ENCODE measurements at places on chromosomes 11 and 22. TPM values are rescaled to one million over a fixed set of nuclear protein-coding genes. Genes with fewer than 3 reads are reported as not detected.

GRCh38 chr11:71485063-71485399 is 32.0 kb downstream of the NADSYN1 start:
- no peak overlapping the region for H3K4me3 ChIP-seq
- H3K4me1 ChIP-seq, result peaks cover 11% of the 10 kb centered on the region
- H3K27ac ChIP-seq, result no peak overlapping the region
- peaks cover 32% of the 10 kb centered on the region for H3K36me3 ChIP-seq
- DNase-seq, result no peak
- H3K27me3 ChIP-seq, result no peaks in the 10 kb centered on the region

- H3K36me3 ChIP-seq, result no peaks in the 10 kb centered on the region
- DNase-seq, result no peak
- no peaks in the 10 kb centered on the region for H3K27me3 ChIP-seq
- H3K4me1 ChIP-seq, result peaks cover 4% of the 10 kb centered on the region
These were observed 393 bp downstream of the ST13 start for GRCh38 chr22:40855979-40856512.

Gene VSTM5
- polyA plus RNA-seq, result not detected

GRCh38 chr11:57180081-57180561 is 1.6 kb upstream of the LRRC55 start:
- no peaks in the 10 kb centered on the region for H3K36me3 ChIP-seq
- no peaks in the 10 kb centered on the region for H3K27me3 ChIP-seq
- H3K4me3 ChIP-seq, result no peak overlapping the region
- no peak overlapping the region for H3K27ac ChIP-seq
- H3K4me1 ChIP-seq, result no peaks in the 10 kb centered on the region

DNA sequence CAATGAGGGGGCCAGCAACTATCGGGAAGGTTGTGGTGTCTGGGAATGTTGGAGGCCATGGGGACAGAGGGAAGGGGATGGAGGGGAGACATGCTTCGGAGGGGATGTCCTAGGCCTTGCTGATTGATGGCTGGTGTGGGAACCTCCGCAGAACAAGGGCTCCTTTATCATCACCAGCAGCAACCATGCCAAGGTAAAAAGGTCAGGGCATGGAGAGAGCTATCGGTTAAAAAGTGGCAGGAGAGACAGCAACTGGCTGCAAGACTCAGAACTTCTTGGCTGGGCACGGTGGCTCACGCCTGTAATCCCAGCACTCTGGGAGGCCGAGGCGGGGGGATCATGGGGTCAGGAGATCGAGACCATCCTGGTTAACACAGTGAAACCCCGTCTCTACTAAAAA is 3.0 kb downstream of the GSTT4 start:
- no peak overlapping the region for H3K27ac ChIP-seq
- H3K4me1 ChIP-seq, result no peaks in the 10 kb centered on the region
- no peaks in the 10 kb centered on the region for H3K36me3 ChIP-seq
- DNase-seq, result no peak
- H3K4me3 ChIP-seq, result no peak overlapping the region

DNA sequence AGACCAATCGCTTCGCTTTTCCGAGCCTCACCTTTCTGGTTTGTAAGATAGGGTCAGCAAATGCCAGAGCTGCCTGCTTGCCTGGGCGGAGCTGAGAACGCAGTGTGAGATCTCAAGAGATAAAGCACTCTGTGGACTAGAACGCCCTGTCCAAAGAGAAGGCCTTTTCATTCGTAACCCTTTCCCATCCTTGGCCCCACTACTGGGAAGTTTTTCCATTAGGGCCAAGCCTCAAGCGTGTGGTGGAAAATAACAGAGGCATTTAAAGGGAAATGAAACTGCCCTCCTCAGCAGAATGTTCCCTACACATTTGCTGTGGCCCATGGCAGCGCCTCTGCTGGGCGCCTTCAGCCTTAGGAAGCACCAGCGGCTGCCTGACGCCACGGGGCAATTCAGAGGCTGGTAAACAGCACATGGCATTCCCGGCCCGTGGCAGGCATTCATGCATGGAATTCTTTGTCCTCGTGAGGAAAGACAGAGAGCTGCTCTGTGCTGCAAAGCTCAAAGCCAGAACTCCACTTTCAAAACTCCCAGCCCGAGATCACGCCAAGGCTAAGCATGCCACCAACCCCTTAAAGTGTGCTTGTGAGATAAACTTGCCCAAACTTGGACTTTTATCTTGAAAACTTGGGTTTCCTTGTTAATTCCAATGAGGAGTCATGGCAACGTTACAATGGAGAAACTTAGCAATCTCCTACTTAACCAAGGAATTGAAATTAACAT is 38.1 kb downstream of the AHNAK start:
- H3K4me3 ChIP-seq, result no peak overlapping the region
- H3K4me1 ChIP-seq, result no peaks in the 10 kb centered on the region
- H3K36me3 ChIP-seq, result no peaks in the 10 kb centered on the region
- peaks cover 2% of the 10 kb centered on the region for H3K27me3 ChIP-seq

Gene LAYN
- not detected for polyA plus RNA-seq

Gene MRGPRE
- not detected for polyA plus RNA-seq

- H3K27me3 ChIP-seq, result no peaks in the 10 kb centered on the region
- DNase-seq, result no peak
- H3K4me1 ChIP-seq, result no peaks in the 10 kb centered on the region
- no peak overlapping the region for H3K27ac ChIP-seq
- no peak overlapping the region for H3K4me3 ChIP-seq
- H3K36me3 ChIP-seq, result no peaks in the 10 kb centered on the region
These were observed 25.9 kb upstream of the MMP13 start for GRCh38 chr11:102981324-102981910.

DNA sequence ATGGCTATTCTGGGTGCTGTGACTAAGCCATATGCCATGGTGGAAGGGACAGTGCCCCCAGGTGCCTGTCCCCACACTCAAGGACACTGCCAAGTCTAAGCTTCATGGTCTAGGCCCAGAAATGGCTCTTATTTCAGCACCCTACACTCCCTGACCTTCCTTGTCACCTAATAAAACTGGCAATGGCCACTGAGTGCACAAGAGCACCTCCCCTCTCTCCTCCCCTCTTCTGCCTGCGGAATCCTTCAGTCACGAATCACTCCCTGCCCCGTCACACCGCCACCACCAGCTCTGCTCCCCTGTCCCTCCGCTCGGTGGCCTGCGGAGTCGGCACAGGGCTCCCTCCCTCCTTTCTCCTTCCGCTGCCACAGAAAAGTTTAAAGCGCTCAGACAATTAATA is 19.0 kb upstream of the LMO1 start:
- H3K4me1 ChIP-seq, result no peaks in the 10 kb centered on the region
- no peak for DNase-seq
- no peaks in the 10 kb centered on the region for H3K27me3 ChIP-seq
- no peak overlapping the region for H3K27ac ChIP-seq
- no peaks in the 10 kb centered on the region for H3K36me3 ChIP-seq
- no peak overlapping the region for H3K4me3 ChIP-seq

Gene BLID
- polyA plus RNA-seq, result not detected

Gene CNTN5
- not detected for polyA plus RNA-seq

GRCh38 chr11:43316451-43316850 is 4.7 kb downstream of the API5 start:
- no peaks in the 10 kb centered on the region for H3K27me3 ChIP-seq
- no peak for DNase-seq
- H3K36me3 ChIP-seq, result peaks cover 8% of the 10 kb centered on the region
- peak overlapping the region; percentile 11 for H3K4me3 ChIP-seq
- H3K27ac ChIP-seq, result no peak overlapping the region

GRCh38 chr11:115325523-115325922 is 178.7 kb downstream of the CADM1 start:
- peaks cover 2% of the 10 kb centered on the region for H3K27me3 ChIP-seq
- no peaks in the 10 kb centered on the region for H3K36me3 ChIP-seq
- H3K27ac ChIP-seq, result no peak overlapping the region
- H3K4me3 ChIP-seq, result no peak overlapping the region
- no peaks in the 10 kb centered on the region for H3K4me1 ChIP-seq

Gene KCTD14
- 0.52 TPM for polyA plus RNA-seq

Gene NUDT8
- polyA plus RNA-seq, result 16.9 TPM

GRCh38 chr11:39288011-39288410 is 2171.4 kb downstream of the LRRC4C start:
- H3K4me1 ChIP-seq, result no peaks in the 10 kb centered on the region
- no peak overlapping the region for H3K27ac ChIP-seq
- H3K36me3 ChIP-seq, result no peaks in the 10 kb centered on the region
- no peak for DNase-seq
- H3K27me3 ChIP-seq, result no peaks in the 10 kb centered on the region
- H3K4me3 ChIP-seq, result no peak overlapping the region

- DNase-seq, result no peak
- H3K27ac ChIP-seq, result no peak overlapping the region
- no peaks in the 10 kb centered on the region for H3K36me3 ChIP-seq
- no peaks in the 10 kb centered on the region for H3K27me3 ChIP-seq
- no peaks in the 10 kb centered on the region for H3K4me1 ChIP-seq
These were observed 24.5 kb upstream of the RAG2 start for GRCh38 chr11:36622431-36623136.

Gene OR51B5
- not detected for polyA plus RNA-seq

Gene PRR5L
- 0.38 TPM for polyA plus RNA-seq

GRCh38 chr11:116960930-116961329 is 123.5 kb upstream of the APOA1 start:
- H3K27ac ChIP-seq, result no peak overlapping the region
- no peaks in the 10 kb centered on the region for H3K27me3 ChIP-seq
- DNase-seq, result no peak
- no peak overlapping the region for H3K4me3 ChIP-seq

Gene SHANK2
- not detected for polyA plus RNA-seq

DNA sequence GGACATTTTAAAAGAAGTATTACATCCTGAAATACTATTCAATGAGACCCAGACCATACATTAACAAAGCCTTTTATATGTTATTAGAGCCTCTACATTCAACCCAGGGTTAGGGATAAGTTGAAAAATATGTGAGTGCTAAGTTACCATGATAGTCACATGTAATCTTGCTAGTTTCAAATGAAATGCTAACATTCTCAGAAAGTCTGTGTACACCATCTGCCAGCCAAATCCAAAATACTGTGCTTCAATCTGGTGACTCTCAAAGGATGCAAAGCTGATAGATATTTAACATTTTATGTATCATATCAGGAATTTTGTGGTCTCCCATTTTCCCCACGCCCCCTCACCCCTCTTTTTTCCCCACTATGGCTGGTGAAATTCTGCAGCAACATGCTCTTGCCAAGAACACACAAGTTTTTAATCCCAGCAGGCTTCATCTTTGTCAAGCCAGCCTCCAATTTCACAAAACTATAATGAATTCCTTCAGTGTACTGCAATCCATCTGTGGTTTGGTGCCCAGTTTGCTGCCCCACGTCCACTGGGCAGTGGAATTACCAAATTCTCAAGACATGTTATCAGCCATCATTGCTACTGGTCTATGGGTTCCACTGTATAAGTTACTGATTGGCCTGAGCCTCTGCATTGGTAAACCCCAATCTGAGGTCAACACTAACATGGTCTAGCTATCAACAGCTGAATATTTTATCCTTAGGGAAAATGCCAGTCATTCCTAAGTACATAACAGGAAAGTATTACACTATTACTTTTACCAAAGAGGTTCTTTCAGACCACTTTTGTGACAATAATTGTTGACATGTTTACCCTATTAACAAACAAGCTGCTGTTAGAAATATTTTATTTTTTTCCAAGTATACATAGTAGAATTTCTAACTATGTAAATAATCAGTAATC is 1.5 kb upstream of the PICALM start:
- no peak overlapping the region for H3K4me3 ChIP-seq
- no peaks in the 10 kb centered on the region for H3K36me3 ChIP-seq
- H3K27me3 ChIP-seq, result no peaks in the 10 kb centered on the region
- peak overlapping the region; percentile 99 for H3K27ac ChIP-seq

Gene TSPAN32
- 0.08 TPM for polyA plus RNA-seq

Gene OR5A2
- not detected for polyA plus RNA-seq

DNA sequence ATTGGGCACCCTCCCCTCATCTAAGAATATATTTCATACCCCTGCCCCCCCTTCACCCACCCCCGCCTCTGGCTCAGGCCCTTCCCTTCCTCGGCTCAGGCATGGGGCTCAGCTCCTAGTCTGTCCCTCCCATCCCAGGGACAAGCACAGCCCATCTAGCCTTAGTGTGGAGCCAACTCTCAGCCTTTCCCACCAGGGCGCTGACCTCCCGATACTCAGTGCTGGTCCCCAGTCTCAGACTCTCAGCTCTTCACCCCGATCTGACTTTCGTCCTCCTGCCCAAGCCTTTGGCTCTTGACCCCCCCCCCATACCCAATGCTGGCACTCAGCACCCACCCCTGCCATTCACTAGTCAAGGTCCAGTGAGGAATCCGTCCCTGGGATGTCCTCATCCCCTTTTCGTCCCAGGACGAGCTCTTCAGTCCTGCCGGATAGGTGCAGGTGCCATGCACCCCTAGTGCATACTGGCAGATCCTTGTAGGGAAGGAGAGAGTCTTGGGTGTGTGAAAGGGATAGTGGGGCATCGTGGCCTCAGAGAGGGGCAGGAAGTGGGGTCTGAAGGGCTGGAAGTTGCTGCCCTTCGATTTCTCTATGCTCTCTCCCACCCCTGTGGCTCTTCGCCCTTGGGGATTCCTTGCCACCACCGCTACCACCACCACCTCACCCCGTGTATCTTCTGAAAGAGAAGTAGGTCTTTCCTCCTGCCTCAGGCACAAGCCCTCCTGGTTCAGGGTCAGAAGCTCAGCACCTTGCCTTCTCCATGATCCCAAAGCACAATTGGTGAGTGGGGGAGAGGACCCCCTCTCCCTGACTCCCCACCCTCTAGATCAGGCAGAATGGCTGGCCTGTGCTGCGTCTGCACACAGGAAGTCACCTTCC is 2.4 kb downstream of the TPBGL start:
- H3K4me1 ChIP-seq, result no peaks in the 10 kb centered on the region
- no peak for DNase-seq
- H3K27ac ChIP-seq, result no peak overlapping the region
- no peak overlapping the region for H3K4me3 ChIP-seq

GRCh38 chr11:134118006-134118405 is 49.1 kb downstream of the JAM3 start:
- no peak for DNase-seq
- H3K4me1 ChIP-seq, result no peaks in the 10 kb centered on the region
- no peak overlapping the region for H3K4me3 ChIP-seq
- no peak overlapping the region for H3K27ac ChIP-seq
- no peaks in the 10 kb centered on the region for H3K27me3 ChIP-seq
- H3K36me3 ChIP-seq, result no peaks in the 10 kb centered on the region

DNA sequence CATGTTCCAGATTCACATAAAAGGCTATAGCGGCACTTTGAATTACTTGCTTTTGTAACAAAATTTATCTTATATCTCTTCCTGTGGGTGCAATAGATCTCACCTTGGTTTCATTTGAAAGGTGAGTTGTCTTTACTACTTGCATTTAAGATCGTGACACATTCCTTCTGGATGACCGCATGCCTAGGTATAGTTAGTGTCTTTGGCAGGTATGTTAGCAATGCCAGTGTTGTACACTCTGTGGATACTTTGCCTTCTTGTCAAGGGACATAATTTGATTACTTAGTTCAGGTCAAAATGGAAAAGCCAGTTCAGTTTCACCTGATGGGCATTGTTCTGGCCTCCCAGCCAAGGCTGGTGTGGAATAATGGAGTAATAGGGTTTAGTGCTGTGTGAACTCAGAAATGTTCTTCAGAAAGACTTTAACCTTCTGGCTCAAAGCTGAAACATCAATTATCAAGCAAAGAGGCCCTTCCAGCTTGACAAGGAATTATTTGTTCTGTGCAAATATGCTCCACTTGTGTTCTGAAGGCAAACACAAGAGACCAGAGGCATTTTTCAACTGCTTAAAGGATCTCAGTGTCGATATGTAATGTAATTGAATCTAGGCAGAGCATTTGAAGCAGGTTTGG is 64.6 kb downstream of the AMOTL1 start:
- DNase-seq, result no peak
- H3K36me3 ChIP-seq, result no peaks in the 10 kb centered on the region
- H3K4me1 ChIP-seq, result no peaks in the 10 kb centered on the region
- no peak overlapping the region for H3K27ac ChIP-seq

GRCh38 chr22:44574057-44574639 is 76.1 kb upstream of the RTL6 start:
- no peaks in the 10 kb centered on the region for H3K36me3 ChIP-seq
- peaks cover 5% of the 10 kb centered on the region for H3K27me3 ChIP-seq
- no peak overlapping the region for H3K4me3 ChIP-seq
- no peak for DNase-seq

Measured in GM12878 (cell line).